ENCODE measurements at places on chromosomes 12 and 14. TPM values are rescaled to one million over a fixed set of nuclear protein-coding genes. Genes with fewer than 3 reads are reported as not detected.
A peak's percentile ranks its signal among the peaks of the same experiment; 100 is the strongest.

- no peak overlapping the region for H3K27ac ChIP-seq
- H3K36me3 ChIP-seq, result no peaks in the 10 kb centered on the region
- H3K4me3 ChIP-seq, result no peak overlapping the region
- peak; percentile 62 for DNase-seq
- no peaks in the 10 kb centered on the region for H3K4me1 ChIP-seq
Measured at GRCh38 chr14:37874429-37875109, 279.1 kb downstream of the TTC6 start.

The KRT77 gene
- not detected for total RNA-seq

DNA sequence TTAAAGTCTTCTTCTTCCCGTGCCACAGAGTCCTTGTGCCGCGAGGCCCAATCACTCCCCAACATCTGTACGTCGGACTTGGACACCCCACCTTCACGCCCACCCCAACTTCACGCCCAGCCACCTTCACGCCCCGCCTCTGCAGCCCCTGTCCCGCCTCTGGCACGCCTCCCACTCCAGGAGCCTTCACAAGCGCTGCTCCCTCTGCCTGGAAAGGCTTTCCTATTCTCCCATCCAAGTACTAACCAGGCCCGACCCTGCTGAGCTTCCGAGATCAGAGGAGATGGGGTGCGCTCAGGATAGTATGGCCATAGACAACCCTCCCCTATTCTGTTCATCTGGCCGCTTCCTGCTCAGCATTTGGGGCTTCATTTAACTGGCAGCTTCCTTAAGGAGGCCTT, 17.3 kb upstream of the EIF5 start:
- no peak overlapping the region for H3K4me3 ChIP-seq
- no peaks in the 10 kb centered on the region for H3K27me3 ChIP-seq
- no peaks in the 10 kb centered on the region for H3K4me1 ChIP-seq
- H3K27ac ChIP-seq, result no peak overlapping the region
- no peaks in the 10 kb centered on the region for H3K36me3 ChIP-seq
- DNase-seq, result no peak

The PAH gene
- not detected for total RNA-seq

GRCh38 chr14:58598804-58599525, 38.8 kb upstream of the DACT1 start:
- no peak overlapping the region for H3K27ac ChIP-seq
- no peak overlapping the region for H3K4me3 ChIP-seq
- no peak for DNase-seq
- no peaks in the 10 kb centered on the region for H3K36me3 ChIP-seq
- H3K27me3 ChIP-seq, result no peaks in the 10 kb centered on the region

GRCh38 chr12:56983386-56983785, 23.0 kb downstream of the ZBTB39 start:
- no peak overlapping the region for H3K4me3 ChIP-seq
- no peak overlapping the region for H3K27ac ChIP-seq
- no peaks in the 10 kb centered on the region for H3K36me3 ChIP-seq
- no peak for DNase-seq
- no peaks in the 10 kb centered on the region for H3K27me3 ChIP-seq
- peaks cover 14% of the 10 kb centered on the region for H3K4me1 ChIP-seq

GRCh38 chr12:68639396-68639767, 28.7 kb downstream of the RAP1B start:
- peaks cover 2% of the 10 kb centered on the region for H3K36me3 ChIP-seq
- H3K4me1 ChIP-seq, result peaks cover 42% of the 10 kb centered on the region
- no peak for DNase-seq
- H3K27ac ChIP-seq, result no peak overlapping the region
- no peaks in the 10 kb centered on the region for H3K27me3 ChIP-seq
- H3K4me3 ChIP-seq, result no peak overlapping the region

- peaks cover 77% of the 10 kb centered on the region for H3K36me3 ChIP-seq
- no peak for DNase-seq
- no peak overlapping the region for H3K4me3 ChIP-seq
- no peaks in the 10 kb centered on the region for H3K27me3 ChIP-seq
- peaks cover 66% of the 10 kb centered on the region for H3K4me1 ChIP-seq
- no peak overlapping the region for H3K27ac ChIP-seq
Measured at GRCh38 chr14:73721101-73721821, 7.1 kb upstream of the PNMA1 start.

The CIDEB gene
- 10.1 TPM for total RNA-seq

The TOMM20L gene
- total RNA-seq, result not detected

GRCh38 chr14:35779368-35779767, 29.7 kb downstream of the RALGAPA1 start:
- H3K4me1 ChIP-seq, result no peaks in the 10 kb centered on the region
- H3K36me3 ChIP-seq, result no peaks in the 10 kb centered on the region
- H3K27me3 ChIP-seq, result no peaks in the 10 kb centered on the region
- H3K4me3 ChIP-seq, result no peak overlapping the region
- DNase-seq, result no peak

The AQP6 gene
- total RNA-seq, result not detected

The GRIP1 gene
- total RNA-seq, result 8.3 TPM

- no peaks in the 10 kb centered on the region for H3K36me3 ChIP-seq
- no peak overlapping the region for H3K4me3 ChIP-seq
- peaks cover 13% of the 10 kb centered on the region for H3K4me1 ChIP-seq
- no peak overlapping the region for H3K27ac ChIP-seq
Measured at GRCh38 chr14:61608245-61609165, 86.8 kb upstream of the HIF1A start.

The PLEKHD1 gene
- total RNA-seq, result not detected

GRCh38 chr14:64598404-64598803, 48.6 kb downstream of the PPP1R36 start:
- DNase-seq, result no peak
- peaks cover 10% of the 10 kb centered on the region for H3K27me3 ChIP-seq
- H3K4me3 ChIP-seq, result no peak overlapping the region
- no peaks in the 10 kb centered on the region for H3K4me1 ChIP-seq

- no peaks in the 10 kb centered on the region for H3K27me3 ChIP-seq
- H3K4me3 ChIP-seq, result no peak overlapping the region
- H3K27ac ChIP-seq, result no peak overlapping the region
Measured at GRCh38 chr14:70931008-70931407, 23.7 kb downstream of the PCNX1 start.

- H3K27me3 ChIP-seq, result no peaks in the 10 kb centered on the region
- no peaks in the 10 kb centered on the region for H3K36me3 ChIP-seq
- H3K4me3 ChIP-seq, result peak within 1 kb of the TSS; percentile 48
- peak; percentile 86 for DNase-seq
- H3K27ac ChIP-seq, result peak within 1 kb of the TSS; percentile 10
Measured at GRCh38 chr12:75334384-75335030, at the start of gene GLIPR1L1. GLIPR1L1 (plus strand) TSS chr12:75334670; CDS start chr12:75334729, 59 bp downstream.

The CYP46A1 gene
- 3.1 TPM for total RNA-seq

DNA sequence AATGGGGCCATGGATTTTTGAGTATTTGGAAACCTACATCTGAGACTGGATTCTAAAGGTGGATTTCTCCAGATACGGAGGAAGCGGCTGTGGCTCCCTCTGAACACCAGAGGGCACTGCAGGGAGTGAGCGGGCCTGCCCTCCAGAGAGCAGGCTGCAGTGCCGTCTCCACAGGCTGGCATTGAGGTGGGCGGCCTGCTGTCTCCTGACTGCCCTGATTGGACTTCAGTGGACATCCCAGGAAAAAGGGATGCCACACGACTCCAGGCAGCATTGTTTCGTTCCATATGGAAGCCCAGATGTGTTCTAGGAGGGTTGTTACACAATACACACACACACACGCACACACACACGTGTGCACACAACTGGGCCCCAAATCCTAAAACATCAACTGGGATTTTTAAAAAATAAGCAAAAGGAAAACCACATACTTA, 20.9 kb upstream of the ANO2 start:
- no peak overlapping the region for H3K4me3 ChIP-seq
- no peak overlapping the region for H3K27ac ChIP-seq
- peaks cover 69% of the 10 kb centered on the region for H3K36me3 ChIP-seq
- no peaks in the 10 kb centered on the region for H3K4me1 ChIP-seq

DNA sequence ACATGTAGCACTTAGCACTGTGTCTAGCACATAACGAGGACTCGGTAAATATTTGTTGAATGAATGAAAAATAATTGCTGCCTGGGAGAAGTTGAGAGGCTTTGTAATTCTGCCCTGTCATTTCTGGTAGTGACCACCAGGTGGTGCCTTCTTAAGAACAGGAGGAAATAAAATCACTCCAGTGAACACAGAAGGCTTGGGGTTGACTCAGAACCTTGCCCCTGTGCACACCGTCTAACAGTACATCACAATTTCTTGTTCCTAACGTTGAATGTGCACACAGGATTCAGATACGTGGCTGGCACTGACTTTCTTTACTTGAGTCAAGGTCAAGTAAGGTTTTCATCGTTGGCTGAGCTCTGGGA, 91.8 kb downstream of the RGS6 start:
- no peak for DNase-seq
- peaks cover 22% of the 10 kb centered on the region for H3K4me1 ChIP-seq
- H3K36me3 ChIP-seq, result no peaks in the 10 kb centered on the region

- H3K36me3 ChIP-seq, result no peaks in the 10 kb centered on the region
- H3K4me1 ChIP-seq, result no peaks in the 10 kb centered on the region
- DNase-seq, result no peak
Measured at GRCh38 chr12:26466726-26467125, 271.4 kb downstream of the SSPN start.

- no peak overlapping the region for H3K4me3 ChIP-seq
- no peak for DNase-seq
- H3K27ac ChIP-seq, result no peak overlapping the region
- H3K4me1 ChIP-seq, result no peaks in the 10 kb centered on the region
Measured at GRCh38 chr14:60544659-60545058, 35.7 kb downstream of the SIX6 start.

DNA sequence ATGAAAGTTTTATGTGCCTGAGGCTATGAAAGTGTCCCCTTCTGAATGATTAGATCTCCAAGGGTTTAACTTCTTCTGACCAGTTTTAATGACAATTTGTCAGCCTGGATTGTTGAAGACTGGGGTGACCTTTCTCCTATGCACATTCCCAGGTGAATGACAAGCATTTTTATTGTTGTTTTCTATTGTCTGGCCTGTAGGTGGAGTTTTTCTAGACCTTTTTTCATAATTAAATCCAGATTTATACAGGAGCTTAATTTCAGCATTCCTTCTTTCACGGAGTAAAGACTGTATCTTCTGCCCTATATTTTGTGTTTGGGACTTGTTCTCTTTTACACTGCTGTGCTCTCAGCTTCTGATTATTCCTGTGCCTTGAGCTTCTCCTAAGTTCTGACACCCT, 125.0 kb upstream of the FAR2 start:
- no peaks in the 10 kb centered on the region for H3K36me3 ChIP-seq
- H3K4me3 ChIP-seq, result no peak overlapping the region
- DNase-seq, result no peak
- H3K27ac ChIP-seq, result no peak overlapping the region
- H3K27me3 ChIP-seq, result no peaks in the 10 kb centered on the region

GRCh38 chr12:117309276-117309925, 52.0 kb downstream of the NOS1 start:
- no peaks in the 10 kb centered on the region for H3K36me3 ChIP-seq
- no peaks in the 10 kb centered on the region for H3K27me3 ChIP-seq
- no peak overlapping the region for H3K4me3 ChIP-seq
- H3K4me1 ChIP-seq, result no peaks in the 10 kb centered on the region
- no peak overlapping the region for H3K27ac ChIP-seq

DNA sequence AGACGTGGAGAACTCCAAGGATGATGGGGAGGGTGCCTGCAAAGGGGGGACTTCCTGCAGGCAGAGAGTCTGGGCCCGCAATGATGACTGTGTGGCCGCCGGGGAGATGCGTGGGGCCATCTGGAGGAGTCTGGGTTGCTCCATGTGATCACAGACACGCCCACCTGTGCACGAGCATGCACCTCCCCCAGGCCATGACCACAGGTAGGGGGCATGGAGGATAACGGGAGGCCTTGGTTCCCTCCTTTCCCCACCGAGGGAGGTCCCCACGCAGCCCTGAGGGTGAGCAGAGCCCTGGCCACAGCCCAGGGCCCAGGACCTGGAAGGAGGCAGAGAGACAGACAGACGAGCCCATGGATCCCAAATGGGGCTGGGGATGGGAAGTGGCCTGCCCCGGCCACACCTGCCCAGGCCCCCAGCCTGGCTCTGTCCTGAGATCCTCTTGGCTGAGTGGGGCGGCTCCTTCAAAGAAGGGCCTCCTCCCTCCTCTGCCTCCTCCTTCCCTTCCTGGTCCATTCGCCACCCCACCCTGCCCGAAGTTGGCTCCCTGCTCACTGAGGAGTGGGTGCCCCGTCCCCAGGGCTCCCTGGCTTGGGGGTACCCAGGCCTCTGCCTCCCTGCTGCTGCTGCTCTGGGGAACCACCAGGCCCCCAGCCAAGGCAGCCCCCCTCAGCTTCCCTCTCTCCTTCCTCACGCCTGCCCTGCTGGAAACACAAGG, 138.2 kb downstream of the CALM1 start:
- H3K27me3 ChIP-seq, result no peaks in the 10 kb centered on the region
- DNase-seq, result no peak
- no peaks in the 10 kb centered on the region for H3K4me1 ChIP-seq
- H3K27ac ChIP-seq, result peak overlapping the region; percentile 63
- peak overlapping the region; percentile 6 for H3K4me3 ChIP-seq

The NGB gene
- not detected for total RNA-seq

DNA sequence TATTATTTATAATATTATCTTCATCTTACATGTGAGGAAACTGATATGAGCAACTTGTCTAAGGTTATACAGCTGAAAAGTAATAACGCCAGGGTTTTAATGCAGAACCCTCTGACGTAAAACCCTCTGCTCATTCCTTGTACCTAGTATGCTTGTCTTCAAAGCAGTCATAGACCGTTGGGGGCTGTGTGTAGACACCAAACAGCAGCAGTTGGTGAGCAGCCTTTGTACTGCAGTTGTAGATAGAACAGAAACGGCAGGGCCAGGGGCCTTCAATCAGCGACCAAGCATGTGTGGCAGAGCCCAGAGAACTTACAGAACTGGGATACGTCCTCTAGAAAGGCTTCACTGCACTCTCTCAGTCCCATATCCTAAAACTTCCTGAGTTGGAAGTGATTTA, 28.1 kb downstream of the EVL start:
- peaks cover 21% of the 10 kb centered on the region for H3K36me3 ChIP-seq
- H3K4me1 ChIP-seq, result no peaks in the 10 kb centered on the region

- DNase-seq, result no peak
- H3K4me1 ChIP-seq, result peaks cover 12% of the 10 kb centered on the region
- no peak overlapping the region for H3K27ac ChIP-seq
- H3K4me3 ChIP-seq, result no peak overlapping the region
- no peaks in the 10 kb centered on the region for H3K27me3 ChIP-seq
Measured at GRCh38 chr14:68423686-68424085, 369.2 kb downstream of the ZFP36L1 start.

- no peaks in the 10 kb centered on the region for H3K36me3 ChIP-seq
- H3K4me1 ChIP-seq, result no peaks in the 10 kb centered on the region
- H3K27ac ChIP-seq, result no peak overlapping the region
- H3K4me3 ChIP-seq, result no peak overlapping the region
- no peaks in the 10 kb centered on the region for H3K27me3 ChIP-seq
Measured at GRCh38 chr12:130119241-130119861, 42.9 kb upstream of the FZD10 start.

DNA sequence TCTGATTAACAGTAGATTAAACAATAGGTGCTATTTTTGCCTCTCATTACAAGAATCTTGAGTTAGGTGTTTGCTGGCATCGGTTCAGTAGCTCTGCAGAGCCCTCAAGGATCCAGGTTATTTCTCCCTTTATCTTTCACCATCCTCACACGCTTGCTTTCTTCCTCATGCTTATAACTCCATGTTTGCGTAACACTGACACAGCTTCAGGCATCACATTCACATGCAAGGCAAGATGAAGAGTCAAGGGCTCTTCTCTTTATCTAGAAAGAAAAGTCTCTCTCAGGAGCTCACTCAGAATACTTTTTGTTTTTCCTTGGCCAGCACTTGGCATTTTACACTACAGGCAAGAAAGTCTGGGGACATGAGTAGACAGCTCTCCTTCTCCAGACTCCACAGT, 24.2 kb upstream of the PTHLH start:
- H3K4me1 ChIP-seq, result no peaks in the 10 kb centered on the region
- no peak overlapping the region for H3K27ac ChIP-seq
- no peaks in the 10 kb centered on the region for H3K36me3 ChIP-seq
- H3K27me3 ChIP-seq, result no peaks in the 10 kb centered on the region

Data from heart left ventricle (tissue), 16 donors.